Endothelial cell of umbilical vein (primary cell): ENCODE measurements at places on chromosomes 2 and 18. TPM values are rescaled to one million over a fixed set of nuclear protein-coding genes. Genes with fewer than 3 reads are reported as not detected.

DNA sequence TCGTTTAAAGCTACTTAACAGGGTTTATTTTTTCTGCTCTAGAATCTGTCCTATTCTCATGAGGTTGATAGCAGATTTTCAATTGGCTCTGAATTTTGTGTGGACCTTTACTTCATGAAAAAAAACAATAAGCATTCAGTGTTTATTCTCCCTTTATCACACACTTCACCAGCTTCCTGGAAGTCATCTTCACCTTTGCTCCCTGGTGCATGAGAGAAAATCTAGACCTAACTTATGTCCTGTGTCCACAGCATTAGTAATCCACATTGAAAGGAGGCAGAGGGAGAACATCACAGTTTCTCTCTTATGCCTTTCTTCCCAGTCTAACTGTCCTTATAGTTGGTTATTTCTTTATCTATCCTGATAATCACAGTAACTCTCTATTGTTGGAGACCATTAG is 316.1 kb downstream of the PTH2R start:
- H3K36me3 ChIP-seq = no peaks in the 10 kb centered on the region
- H3K27me3 ChIP-seq = no peaks in the 10 kb centered on the region
- no peak for DNase-seq

- no peak overlapping the region for H3K4me3 ChIP-seq
- no peaks in the 10 kb centered on the region for H3K36me3 ChIP-seq
- no peak overlapping the region for H3K27ac ChIP-seq
- H3K4me1 ChIP-seq = peaks cover 21% of the 10 kb centered on the region
- peaks cover 11% of the 10 kb centered on the region for H3K27me3 ChIP-seq
Measured at GRCh38 chr2:25043241-25043867, 1.5 kb downstream of the EFR3B start.

- H3K36me3 ChIP-seq = no peaks in the 10 kb centered on the region
- no peak for DNase-seq
- H3K27me3 ChIP-seq = no peaks in the 10 kb centered on the region
Measured at GRCh38 chr2:232890536-232890895, 20.5 kb downstream of the SNORC start.

GRCh38 chr2:230814616-230815015 is 50.1 kb upstream of the ITM2C start:
- no peaks in the 10 kb centered on the region for H3K27me3 ChIP-seq
- peak; percentile 35 for DNase-seq
- no peaks in the 10 kb centered on the region for H3K4me1 ChIP-seq
- H3K4me3 ChIP-seq = no peak overlapping the region
- no peak overlapping the region for H3K27ac ChIP-seq

DNA sequence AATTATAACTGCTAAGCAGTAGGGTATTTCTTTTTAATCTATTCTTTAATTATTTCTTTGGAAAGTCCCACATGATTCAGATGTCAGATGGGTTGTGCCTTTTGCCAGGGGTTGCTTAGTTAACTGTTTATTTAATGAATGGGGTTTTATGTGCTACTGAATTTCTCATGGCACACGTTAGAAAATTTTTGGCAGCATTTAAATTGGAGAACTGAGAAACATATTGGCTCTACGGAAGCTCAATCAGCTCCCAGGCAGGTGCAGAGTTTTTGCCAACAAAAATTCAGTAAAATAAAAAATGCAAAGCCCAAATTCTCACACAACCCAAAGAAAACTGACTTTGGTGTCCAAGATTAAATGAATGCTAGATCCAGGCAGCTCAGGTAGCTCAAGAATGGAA is 467.2 kb downstream of the NRXN1 start:
- no peaks in the 10 kb centered on the region for H3K4me1 ChIP-seq
- H3K27me3 ChIP-seq = no peaks in the 10 kb centered on the region
- no peak for DNase-seq
- no peak overlapping the region for H3K27ac ChIP-seq
- H3K36me3 ChIP-seq = no peaks in the 10 kb centered on the region

GRCh38 chr2:59184276-59185020 is 943.3 kb upstream of the FANCL start:
- DNase-seq = no peak
- H3K36me3 ChIP-seq = no peaks in the 10 kb centered on the region
- H3K27ac ChIP-seq = no peak overlapping the region
- no peak overlapping the region for H3K4me3 ChIP-seq

DNA sequence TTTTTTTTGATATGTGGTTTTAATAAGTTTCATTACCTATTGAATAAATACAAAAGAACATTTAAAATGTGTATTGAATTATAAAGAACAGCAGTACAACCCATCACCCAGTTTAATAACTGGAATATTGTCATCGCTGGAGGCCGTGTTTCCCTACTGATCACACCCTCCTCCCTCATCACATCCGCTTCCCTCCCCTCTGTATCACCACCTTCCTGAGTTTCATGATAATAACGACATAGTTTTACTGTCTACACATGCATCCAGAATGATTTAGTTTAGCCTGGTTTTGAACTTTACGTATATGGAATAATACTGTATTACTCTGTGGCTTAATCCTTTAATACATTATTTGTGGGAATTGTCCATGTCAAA is 2.1 kb downstream of the SERPINB8 start:
- no peaks in the 10 kb centered on the region for H3K36me3 ChIP-seq
- no peak for DNase-seq
- no peak overlapping the region for H3K4me3 ChIP-seq
- peaks cover 14% of the 10 kb centered on the region for H3K4me1 ChIP-seq
- no peak overlapping the region for H3K27ac ChIP-seq

GRCh38 chr18:21191596-21192307 is 50.3 kb upstream of the GREB1L start:
- H3K4me1 ChIP-seq = no peaks in the 10 kb centered on the region
- no peaks in the 10 kb centered on the region for H3K36me3 ChIP-seq
- H3K27ac ChIP-seq = no peak overlapping the region
- DNase-seq = peak; percentile 24
- H3K4me3 ChIP-seq = no peak overlapping the region
- peaks cover 1% of the 10 kb centered on the region for H3K27me3 ChIP-seq

- no peak overlapping the region for H3K4me3 ChIP-seq
- DNase-seq = no peak
- H3K27ac ChIP-seq = no peak overlapping the region
- H3K27me3 ChIP-seq = no peaks in the 10 kb centered on the region
- peaks cover 27% of the 10 kb centered on the region for H3K4me1 ChIP-seq
- H3K36me3 ChIP-seq = no peaks in the 10 kb centered on the region
Measured at GRCh38 chr2:163655667-163656066, 80.1 kb downstream of the FIGN start.

DNA sequence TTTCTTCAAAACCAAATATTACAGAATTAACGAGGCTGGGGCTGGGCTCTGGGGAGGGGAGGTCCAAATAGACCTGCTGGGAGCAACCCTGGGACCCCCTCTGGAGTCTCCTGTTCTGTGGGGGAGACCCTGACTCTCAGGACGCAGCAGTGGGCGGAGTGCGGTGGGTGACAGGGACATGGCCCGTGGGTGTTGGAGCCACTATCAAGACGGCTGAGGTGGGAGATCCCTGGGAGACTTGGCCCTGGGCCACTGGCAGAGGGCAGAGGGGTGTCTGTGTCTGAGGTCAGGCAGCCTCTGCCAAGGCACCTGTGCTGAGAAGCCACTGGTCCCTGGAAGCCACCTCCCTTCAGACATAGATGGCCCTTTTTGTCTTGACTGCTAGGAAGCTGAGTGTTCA is 79.5 kb upstream of the CTDP1 start:
- no peak overlapping the region for H3K27ac ChIP-seq
- H3K4me3 ChIP-seq = no peak overlapping the region
- DNase-seq = no peak
- H3K36me3 ChIP-seq = no peaks in the 10 kb centered on the region

GRCh38 chr2:6866275-6866671 is 566 bp upstream of the CMPK2 start:
- DNase-seq = peak; percentile 6
- no peak overlapping the region for H3K4me3 ChIP-seq
- no peak overlapping the region for H3K27ac ChIP-seq
- H3K4me1 ChIP-seq = peaks cover 4% of the 10 kb centered on the region

DNA sequence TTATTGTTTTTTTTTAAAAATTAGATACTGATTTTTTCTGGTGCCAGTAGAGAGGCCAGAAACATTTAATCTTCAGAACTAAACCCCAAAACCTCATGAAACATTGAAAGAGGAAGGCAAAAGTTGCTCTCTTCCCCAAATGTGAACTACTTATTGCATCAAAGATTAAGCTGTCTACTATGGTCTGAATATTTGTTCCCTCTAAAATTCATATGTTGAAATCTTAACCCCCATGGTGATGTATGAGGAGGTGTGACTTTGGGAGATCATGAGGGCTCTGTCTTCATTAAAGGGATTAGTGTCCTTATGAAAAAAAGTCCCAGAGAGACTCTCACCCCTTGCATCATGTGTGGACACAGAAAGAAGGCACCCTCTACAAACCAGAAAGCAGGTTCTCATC is 28.2 kb upstream of the SLC8A1 start:
- H3K36me3 ChIP-seq = no peaks in the 10 kb centered on the region
- H3K4me3 ChIP-seq = no peak overlapping the region
- DNase-seq = no peak

GRCh38 chr2:176535467-176536113 is 266.3 kb downstream of the MTX2 start:
- H3K27me3 ChIP-seq = no peaks in the 10 kb centered on the region
- no peak overlapping the region for H3K27ac ChIP-seq
- DNase-seq = no peak
- H3K4me1 ChIP-seq = no peaks in the 10 kb centered on the region

- H3K4me3 ChIP-seq = no peak overlapping the region
- H3K4me1 ChIP-seq = peaks cover 41% of the 10 kb centered on the region
- no peaks in the 10 kb centered on the region for H3K27me3 ChIP-seq
Measured at GRCh38 chr18:11857177-11857887, 6.1 kb downstream of the CHMP1B start.

DNA sequence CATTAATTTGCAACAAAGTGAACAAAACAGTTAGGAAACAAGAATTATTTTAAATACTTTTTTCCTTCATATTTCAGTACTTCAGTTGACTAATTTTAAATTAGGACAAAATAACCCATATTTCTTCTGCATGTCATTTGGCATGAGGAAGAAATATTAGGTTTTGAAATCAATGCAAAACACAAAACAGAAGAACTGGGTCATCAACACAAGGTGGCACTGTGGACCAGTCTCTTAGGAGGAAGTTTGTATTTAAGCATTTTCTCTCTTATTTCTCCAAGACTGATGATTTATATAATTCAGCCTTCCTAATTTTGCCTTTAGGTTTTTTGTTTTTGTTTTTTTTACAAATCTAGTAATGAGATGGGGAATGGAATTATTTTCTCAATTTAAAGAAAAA is 352.8 kb upstream of the KCNH7 start:
- no peak overlapping the region for H3K27ac ChIP-seq
- H3K27me3 ChIP-seq = no peaks in the 10 kb centered on the region
- no peaks in the 10 kb centered on the region for H3K36me3 ChIP-seq
- H3K4me1 ChIP-seq = peaks cover 19% of the 10 kb centered on the region

DNA sequence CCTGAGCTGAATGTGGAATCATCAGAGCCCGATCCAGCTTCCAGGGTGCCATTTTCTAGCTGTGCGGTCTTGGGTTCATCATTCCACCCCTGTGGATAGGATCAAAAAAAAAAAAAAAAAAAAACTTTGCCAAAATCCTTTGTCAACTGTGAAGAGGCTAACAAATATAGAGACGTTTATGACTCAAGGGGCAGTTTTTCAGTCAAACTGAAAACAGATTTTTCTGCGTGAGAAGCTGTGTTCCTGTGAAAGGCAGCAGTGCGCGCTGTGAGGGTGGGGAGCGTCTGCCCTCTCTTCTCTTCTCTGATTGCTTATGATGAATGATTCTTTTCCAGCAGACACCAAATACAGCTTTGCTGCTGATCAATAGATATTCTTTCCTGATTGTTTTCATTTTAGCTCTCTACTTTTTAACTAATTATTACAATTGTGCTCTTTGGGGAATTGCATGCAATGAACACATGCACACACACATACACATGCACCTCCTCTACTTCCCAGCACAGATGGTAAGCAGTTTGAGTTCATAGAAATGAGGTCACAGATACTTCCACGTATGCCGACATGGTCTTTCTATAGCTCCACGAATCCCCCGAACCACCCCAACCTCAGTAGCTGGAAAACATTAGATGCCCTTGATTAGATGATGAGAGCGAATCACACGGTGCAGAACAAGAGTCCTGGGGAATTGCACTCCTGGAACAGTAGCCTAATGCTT is 175.4 kb downstream of the NRP2 start:
- no peak for DNase-seq
- H3K36me3 ChIP-seq = no peaks in the 10 kb centered on the region
- peaks cover 2% of the 10 kb centered on the region for H3K27me3 ChIP-seq

- no peaks in the 10 kb centered on the region for H3K27me3 ChIP-seq
- peak overlapping the region; percentile 8 for H3K4me3 ChIP-seq
- H3K4me1 ChIP-seq = peaks cover 3% of the 10 kb centered on the region
- no peak overlapping the region for H3K27ac ChIP-seq
- H3K36me3 ChIP-seq = no peaks in the 10 kb centered on the region
Measured at GRCh38 chr2:66445925-66446871, 11.3 kb downstream of the MEIS1 start.

DNA sequence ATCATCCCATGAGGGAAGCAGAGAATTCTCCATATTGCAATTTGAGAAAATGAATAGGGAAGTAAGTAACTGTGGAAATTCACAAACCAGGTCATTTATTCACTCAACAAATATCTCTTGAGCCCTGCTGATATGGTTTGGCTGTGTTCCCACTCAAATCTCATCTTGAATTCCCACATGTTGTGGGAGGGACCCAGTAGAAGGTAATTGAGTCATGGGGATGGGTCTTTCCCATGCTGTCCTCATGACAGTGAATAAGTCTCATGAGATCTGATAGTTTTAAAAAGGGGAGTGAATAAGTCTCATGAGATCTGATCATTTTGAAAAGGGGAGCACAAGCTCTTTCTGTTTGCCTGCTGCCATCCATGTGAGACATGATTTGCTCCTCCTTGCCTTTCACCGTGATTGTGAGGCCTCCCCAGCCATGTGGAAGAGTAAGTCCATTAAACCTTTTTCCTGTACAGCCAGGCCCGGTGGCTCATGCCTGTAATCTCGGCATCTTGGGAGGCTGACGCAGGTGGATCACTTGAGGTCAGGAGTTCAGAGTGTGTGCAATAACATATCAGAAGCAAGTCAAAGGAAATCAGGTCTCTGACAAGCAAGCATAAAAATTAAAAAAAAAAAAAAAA is 193.2 kb downstream of the NDUFA10 start:
- H3K27ac ChIP-seq = peak overlapping the region; percentile 4
- H3K36me3 ChIP-seq = no peaks in the 10 kb centered on the region
- peaks cover 12% of the 10 kb centered on the region for H3K4me1 ChIP-seq
- H3K27me3 ChIP-seq = no peaks in the 10 kb centered on the region
- DNase-seq = no peak

Gene LAMA3
- 7.1 and 12.3 TPM in 2 replicates for total RNA-seq

Gene CNTNAP5
- total RNA-seq = not detected in 2 replicates

Gene IL36A
- total RNA-seq = not detected in 2 replicates

Gene CHST10
- total RNA-seq = 12.3 and 13.1 TPM in 2 replicates

Gene CPLX4
- total RNA-seq = not detected in 2 replicates

Gene KCNG2
- not detected in 2 replicates for total RNA-seq

Gene CCL20
- 0.53 TPM in 1 of 2 replicates, not detected in the other for total RNA-seq
